ENCODE measurements at places on chromosomes 12 and 14.

DNA sequence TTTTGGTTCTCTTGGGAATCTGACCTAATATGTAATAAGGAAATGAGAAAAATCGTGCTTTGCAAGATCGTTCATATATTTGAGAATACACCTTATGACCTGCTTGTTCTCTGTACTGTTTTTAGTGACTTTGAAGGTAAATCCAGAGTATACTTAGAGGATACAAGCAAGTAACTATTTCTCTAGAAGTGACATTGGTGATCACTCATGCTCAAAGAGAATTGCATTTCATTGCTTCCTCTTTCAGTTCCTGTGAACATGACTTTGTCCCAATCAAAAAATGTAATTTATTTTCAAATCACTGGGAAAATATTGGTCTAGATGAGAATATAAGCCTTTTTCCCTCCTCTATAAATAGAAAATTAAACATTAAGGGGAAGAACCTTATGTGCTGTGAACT, 2.7 kb downstream of the KTN1 start:
- DNase-seq = no peak

- no peak for DNase-seq
Observed at GRCh38 chr14:65268594-65268993, 143.9 kb upstream of the FUT8 start.

- DNase-seq = no peak
Observed at GRCh38 chr12:32589165-32589865, 89.8 kb upstream of the DNM1L start.

DNA sequence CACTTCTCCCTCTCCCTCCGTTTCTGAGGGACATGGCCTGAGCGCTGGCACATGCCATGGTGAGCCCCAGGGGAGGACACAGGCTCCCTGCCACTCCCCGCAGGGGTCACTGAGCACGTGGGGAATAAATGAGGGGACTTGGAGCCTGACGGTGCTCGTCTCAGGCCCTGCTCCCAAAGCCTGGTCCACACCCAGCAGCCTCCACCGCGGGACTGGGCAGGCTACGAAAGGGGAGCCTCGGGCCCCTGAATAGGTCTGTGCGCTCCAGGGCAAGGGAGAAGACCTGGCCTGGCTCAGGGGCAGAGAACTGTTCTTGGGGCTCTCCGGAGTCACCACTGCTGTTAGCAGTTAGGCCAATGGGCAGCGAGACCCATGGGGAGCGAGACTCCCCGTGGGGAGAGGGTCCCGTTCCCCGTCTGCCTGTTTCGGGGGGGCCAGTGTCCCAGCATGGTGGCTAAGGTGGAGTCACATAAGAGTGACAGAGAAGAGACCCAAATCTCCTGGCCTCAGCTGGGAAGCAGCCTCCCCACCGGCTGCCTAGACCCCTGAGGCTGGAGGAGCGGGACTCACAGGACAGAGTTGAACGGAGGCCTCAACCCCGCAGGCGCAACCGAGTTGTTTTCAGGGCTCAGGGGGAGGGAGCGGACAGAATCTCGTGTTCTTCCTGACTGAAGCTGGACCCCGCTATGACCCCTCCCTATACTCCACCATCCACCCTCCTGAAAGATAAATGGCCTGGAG, 329.8 kb upstream of the SFSWAP start:
- DNase-seq = no peak

- no peak for DNase-seq
Observed at GRCh38 chr12:95836185-95836609, 22.6 kb upstream of the SNRPF start.

GRCh38 chr12:70507442-70507841, 129.8 kb downstream of the PTPRB start:
- no peak for DNase-seq

GRCh38 chr12:19971361-19972280, 396.7 kb upstream of the PDE3A start:
- DNase-seq = no peak

- DNase-seq = no peak
Observed at GRCh38 chr12:94103986-94104385, 44.4 kb upstream of the PLXNC1 start.

DNA sequence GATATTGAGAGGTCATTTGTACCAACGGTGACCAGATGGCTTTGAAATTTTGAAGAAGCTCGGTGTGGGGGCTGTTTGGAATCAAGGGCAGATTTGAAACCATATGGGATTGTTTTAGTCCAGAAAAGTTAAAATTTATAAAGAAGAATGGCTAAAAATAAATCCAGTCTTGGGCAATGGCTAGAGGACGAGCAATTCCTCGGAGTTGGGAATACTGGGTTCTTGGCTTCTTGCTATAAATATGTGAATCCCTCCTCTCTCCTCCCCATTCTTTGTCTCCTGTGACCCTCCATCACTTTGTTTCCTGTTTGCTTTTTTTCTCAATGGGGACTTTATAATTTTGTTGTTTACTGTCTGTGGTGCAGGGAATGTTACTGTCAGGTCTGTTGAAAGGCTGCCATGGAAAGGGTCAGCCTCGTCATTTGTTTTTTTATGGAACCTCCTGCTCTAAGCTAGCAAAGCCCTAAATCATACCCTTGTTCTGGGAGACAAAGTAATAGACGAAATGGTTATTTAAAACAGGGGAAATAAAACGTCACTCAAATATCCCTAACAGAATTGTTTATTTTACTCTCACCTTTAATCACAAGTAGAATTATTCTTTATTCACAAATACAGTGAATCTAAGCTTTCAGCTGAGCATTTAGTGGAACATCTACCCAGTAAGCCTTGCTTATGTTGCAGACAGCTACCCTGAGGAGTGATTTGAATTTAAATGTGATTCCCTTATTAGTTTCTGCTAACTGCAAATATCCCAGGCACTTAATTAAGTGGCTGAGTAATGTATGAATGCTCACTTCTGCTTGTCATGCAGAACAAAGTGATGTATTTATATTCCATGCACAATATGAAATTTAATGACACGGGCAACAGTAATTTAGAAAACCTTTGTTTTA, 273.1 kb upstream of the NOVA1 start:
- DNase-seq = no peak

DNA sequence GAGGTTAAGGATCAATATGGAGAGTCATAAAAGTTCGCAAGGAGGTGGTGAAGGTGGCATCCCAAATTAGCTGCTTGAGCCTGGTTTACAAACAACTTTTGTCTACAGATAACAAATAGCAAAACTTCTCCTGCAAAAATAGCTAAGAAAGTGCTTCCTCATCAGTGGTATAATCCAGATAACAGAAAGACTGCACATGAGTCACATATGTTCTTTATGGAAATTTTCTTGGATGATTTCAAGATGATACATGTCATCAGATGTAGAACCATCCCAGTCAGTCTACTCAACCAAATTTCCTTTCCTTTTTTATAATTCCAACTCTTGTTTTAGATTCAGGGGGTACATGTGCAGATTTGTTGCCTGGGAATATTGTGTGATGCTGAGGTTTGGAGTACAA, 133.0 kb downstream of the BTG1 start:
- no peak for DNase-seq

GRCh38 chr14:81716953-81717352, 183.3 kb upstream of the SEL1L start:
- DNase-seq = no peak

DNA sequence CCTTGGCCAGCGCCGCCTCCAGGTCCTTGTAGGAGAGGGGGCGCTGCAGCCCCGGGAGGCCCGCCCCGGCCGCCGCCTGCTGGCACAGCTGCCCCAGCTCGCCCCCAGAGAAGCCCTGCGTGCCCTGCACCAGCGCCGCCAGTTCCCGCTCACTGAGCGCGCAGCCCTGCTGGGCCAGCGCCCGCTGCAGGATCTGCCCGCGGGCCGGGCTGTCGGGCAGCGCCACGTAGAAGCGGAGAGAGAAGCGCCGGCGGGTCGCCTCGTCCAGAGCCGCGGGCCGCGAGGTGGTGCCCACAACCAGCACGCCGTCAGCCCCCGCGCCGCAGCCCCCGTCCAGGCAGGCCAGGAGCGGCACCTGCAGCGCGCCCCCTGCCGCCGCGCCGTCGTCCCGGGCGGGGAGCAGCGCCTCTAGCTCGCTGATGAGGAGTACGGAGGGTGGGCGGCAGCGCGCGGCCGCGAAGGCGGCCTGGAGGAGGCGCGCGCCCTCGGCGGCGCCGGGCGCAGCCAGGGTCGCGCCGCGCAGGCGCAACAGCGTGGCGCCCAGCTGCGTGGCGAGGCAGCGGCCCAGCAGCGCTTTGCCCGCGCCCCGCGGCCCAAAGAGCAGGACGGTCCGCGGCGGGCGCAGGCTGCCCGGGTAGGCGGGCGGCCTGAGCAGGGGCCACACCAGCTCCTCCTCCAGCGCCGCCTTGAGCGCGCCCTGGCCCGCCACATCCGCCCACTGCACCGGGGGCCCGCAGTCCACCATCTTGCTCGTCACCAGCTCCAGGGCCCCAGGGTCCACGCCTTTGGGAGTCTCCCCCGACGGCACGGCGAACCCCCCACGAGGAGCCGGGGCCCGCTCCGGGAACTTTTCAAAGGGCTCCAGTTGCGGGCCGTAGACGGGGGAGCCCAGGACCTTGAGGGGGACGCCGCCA, 27.7 kb downstream of the FIGNL2 start:
- peak; percentile 68 for DNase-seq

- no peak for DNase-seq
Observed at GRCh38 chr12:79121486-79121885, 256.9 kb downstream of the SYT1 start.

GRCh38 chr14:99420711-99421110, 59.9 kb downstream of the SETD3 start:
- DNase-seq = no peak

GRCh38 chr14:71451501-71451900, 480.7 kb upstream of the RGS6 start:
- DNase-seq = no peak

- no peak for DNase-seq
Observed at GRCh38 chr14:29734732-29735131, 192.9 kb downstream of the PRKD1 start.

DNA sequence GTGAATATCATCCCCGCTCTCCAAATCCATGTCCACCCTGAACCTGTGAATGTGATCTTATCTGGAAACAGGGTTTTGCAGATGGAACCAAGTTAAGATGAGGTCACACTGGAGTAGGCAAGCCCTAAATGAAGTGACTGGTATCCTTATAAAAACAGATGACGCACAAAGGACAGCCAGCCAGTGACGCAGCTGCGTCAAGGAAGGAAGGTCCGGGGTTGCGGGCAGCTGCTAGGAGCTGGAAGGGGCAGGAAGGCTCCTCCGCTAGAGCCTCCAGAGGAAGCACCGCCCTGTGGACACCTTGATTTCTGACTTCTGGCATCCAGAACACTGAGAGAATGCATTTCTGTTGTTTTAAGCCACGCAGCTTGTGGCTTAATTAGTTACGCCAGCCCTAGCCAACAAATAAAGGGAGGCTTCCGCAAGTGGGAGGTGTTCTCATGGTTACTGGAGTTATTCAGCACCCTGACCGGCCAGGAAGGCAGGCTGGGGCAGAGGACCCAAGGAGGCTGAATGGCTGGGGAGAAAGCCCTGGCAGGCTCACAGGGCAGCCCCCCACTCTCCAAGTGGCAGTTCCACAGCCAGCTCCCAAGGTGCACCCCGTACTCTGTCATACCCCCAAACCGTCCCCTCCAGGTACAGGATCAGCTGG, 127.6 kb upstream of the NCOR2 start:
- DNase-seq = no peak

GRCh38 chr12:22283006-22283506, 51.5 kb downstream of the ST8SIA1 start:
- no peak for DNase-seq

DNA sequence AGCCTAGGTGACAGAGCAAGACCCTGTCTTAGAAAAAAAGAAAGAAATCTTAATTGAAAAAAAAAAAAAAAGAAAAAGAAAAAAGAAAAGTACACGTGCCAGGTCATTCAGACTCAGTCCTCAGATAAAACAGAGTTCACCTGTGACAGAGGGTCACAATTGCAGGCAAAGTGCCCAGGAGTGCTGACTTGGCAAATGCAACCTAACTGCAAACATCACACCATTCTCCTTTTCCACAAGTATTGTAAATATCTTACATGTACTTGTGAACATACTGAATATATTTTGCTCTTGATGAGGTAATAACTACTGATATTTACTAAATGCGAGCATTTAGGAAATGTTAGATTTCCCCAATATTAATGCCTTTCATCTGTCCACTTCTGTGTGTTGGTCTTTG, 9.0 kb upstream of the COL2A1 start:
- DNase-seq = no peak

GRCh38 chr12:43288671-43289425, 263.2 kb downstream of the ADAMTS20 start:
- DNase-seq = no peak

DNA sequence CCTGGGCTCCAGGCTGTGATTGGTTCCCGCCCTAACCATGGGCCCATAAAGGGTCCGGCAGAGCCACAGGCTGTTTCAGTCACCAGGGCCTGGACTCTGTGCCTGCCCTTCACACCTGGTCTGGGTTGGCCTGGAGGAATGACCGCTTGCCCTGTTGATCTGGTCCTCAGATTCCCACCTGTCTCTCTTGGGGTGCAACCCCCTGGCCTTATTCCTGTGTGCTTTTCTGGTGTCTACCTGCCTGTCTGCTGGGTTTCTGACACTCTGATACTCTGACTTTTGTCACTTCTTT, 2.9 kb upstream of the KRT83 start:
- no peak for DNase-seq

DNA sequence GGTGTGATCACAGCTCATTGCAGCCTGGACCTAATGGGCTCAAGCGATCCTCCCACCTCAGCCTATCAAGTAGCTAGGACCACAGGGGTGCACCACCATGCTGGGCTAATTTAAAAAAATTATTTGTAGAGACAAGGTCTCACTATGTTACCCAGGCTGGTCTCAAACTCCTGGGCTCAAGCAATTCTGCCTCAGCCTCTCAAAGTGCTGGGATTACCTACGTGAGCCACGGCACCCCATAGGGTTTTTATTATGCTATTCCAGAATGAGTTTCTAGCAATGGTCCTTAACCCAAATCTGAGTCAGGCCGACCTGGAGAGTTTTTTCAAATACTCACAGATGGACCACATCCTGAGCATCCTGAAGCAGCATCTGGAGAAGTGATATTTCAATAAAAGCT, 159.8 kb downstream of the CPNE8 start:
- no peak for DNase-seq

DNA sequence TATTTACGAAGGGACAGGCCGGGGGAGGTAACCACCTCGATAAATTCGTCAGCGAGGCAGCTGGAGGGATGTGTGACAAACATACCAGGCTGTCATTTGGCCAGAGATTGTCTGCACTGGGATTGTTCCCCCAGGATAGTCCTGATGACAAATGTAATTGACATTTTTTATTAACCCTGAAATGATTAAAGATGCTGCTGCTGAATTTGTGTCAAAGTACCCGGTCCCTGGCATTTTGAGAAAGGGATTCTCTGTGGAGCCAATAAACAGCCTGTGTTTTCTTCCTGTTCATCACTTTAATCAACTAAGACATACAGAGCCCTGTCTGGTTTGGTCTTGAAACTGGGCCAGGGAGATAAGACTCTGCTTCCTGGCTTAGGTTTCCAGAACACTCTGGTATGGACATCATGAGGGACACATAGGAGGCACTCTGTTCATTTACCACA, 117.6 kb downstream of the SLC25A47 start:
- DNase-seq = no peak
